ENCODE measurements at places on chromosomes 2 and 18. TPM values are rescaled to one million over a fixed set of nuclear protein-coding genes. Genes with fewer than 3 reads are reported as not detected.
A peak's percentile ranks its signal among the peaks of the same experiment; 100 is the strongest.

DNA sequence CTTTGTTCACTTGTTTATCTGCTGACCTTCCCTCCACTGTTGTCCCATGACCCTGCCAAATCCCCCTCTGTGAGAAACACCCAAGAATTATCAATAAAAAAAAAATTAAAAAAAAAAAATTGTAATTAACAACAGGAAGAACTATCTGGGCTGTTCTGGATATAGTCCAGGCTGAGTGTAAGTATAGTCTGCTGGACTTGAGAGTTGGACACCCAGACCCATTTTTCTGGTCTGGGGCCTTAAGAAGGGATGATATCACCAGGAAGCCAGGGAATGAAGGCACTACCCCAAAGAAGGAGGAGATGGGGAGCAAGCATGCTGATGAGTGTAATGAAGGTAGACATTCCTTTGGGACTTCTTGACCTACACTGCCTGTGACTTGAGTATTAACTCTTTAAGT is 72.1 kb upstream of the ZFP36L2 start:
- no peak for DNase-seq
- H3K27me3 ChIP-seq = no peaks in the 10 kb centered on the region
- no peaks in the 10 kb centered on the region for H3K4me1 ChIP-seq
- H3K36me3 ChIP-seq = no peaks in the 10 kb centered on the region
- no peak overlapping the region for H3K4me3 ChIP-seq

DNA sequence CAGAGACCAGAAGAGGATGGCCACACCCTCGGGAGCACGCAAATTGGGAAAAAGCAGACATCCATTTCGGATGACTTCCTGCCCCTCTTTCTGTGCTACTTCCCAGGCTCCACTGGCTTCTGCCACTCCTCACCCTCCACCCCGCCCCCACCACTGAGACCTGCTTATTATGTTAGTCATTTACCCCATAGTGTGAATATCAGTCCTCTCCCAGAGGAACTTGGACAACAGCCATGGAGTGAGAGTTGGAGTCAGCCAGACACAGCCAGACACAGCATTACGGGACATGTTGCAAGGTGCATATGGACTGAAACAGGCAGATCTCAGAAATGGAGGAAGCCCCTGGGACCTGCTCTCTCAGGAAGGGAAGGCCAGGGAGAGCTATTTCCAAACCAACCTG is 51.8 kb downstream of the CTIF start:
- DNase-seq = no peak
- no peak overlapping the region for H3K4me3 ChIP-seq
- no peaks in the 10 kb centered on the region for H3K27me3 ChIP-seq
- no peaks in the 10 kb centered on the region for H3K36me3 ChIP-seq
- no peak overlapping the region for H3K27ac ChIP-seq

GRCh38 chr18:12769644-12770440 is 67.0 kb downstream of the PSMG2 start:
- no peaks in the 10 kb centered on the region for H3K27me3 ChIP-seq
- no peak for DNase-seq
- H3K4me3 ChIP-seq = no peak overlapping the region
- no peaks in the 10 kb centered on the region for H3K4me1 ChIP-seq
- no peaks in the 10 kb centered on the region for H3K36me3 ChIP-seq
- no peak overlapping the region for H3K27ac ChIP-seq

DNA sequence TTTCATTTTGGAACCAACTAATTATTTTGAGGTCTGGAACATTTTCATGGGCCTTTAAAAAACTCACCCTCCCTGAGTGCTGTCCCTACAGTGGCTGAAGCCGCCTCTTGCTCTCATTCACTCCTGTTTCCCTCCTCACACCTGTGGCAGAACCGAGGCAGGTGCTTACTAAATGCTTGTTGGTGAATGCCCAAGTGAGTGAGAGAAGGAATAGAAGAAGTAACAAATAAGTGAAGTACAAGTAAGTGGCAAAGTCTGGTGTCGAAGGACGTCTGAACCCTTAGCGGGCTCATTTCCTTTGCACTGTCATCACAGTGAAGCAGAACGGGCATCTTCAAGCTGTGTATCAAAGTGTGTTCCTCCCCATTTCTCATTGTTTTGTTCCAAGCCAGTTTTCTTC is 135.2 kb downstream of the RHBDD1 start:
- no peak overlapping the region for H3K4me3 ChIP-seq
- H3K27me3 ChIP-seq = no peaks in the 10 kb centered on the region
- DNase-seq = peak; percentile 65

DNA sequence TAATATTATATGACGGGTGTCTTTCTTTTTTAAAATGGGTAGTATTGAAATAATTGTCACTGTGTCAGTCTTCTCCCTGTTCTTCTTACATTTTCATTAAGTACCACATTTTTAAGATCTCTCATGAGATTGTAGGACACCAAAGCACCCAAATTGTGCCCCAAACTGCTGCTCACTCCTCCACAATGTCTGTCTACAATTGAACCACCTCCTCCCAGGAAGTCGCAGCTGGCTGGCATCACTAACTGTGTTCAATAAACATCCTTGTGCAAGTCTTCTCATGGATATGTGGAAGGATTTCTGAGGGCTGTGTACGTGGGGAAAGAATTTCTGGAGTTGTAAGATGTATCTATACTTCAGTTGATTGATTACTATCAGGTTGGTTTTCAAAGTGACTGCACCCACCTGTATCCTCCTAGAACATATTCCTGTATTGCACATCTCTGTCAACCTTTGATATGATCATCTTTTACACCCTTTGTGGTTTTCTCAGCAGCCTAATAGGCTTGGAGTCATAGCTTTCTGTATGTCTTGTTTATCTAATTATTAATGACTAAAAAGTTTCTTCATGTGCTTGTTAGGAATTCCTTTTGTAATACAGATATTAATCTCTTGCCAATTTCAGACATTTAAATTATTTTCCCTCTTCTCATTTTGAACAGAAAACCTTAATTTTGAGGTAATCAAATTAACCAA is 774.9 kb downstream of the RNF144A start:
- H3K27me3 ChIP-seq = no peaks in the 10 kb centered on the region
- H3K27ac ChIP-seq = no peak overlapping the region
- no peak for DNase-seq
- no peaks in the 10 kb centered on the region for H3K4me1 ChIP-seq

GRCh38 chr2:21633466-21633865 is 509.7 kb downstream of the TDRD15 start:
- no peaks in the 10 kb centered on the region for H3K4me1 ChIP-seq
- H3K27ac ChIP-seq = no peak overlapping the region
- no peak for DNase-seq
- H3K4me3 ChIP-seq = no peak overlapping the region

DNA sequence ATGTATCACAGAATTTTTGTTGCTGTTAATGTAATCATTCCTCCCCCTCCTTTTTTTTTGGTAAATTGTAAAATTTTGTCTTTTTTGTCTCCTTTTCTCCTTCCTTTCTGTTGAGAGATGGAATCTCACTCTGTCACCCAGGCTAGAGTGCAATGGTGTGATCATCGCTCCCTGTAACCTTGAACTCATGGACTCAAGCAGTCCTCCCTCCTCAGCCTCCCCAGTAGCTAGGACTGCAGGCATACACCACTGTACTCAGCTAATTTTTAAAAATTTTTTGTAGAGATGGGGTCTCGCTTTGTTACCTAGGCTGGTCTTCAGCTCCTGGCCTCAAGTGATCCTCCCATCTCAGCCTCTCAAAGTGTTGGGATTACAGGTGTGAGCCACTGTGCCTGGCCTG is 5.3 kb downstream of the EIF5B start:
- H3K36me3 ChIP-seq = no peaks in the 10 kb centered on the region
- H3K4me3 ChIP-seq = no peak overlapping the region
- peaks cover 13% of the 10 kb centered on the region for H3K4me1 ChIP-seq
- no peak overlapping the region for H3K27ac ChIP-seq

DNA sequence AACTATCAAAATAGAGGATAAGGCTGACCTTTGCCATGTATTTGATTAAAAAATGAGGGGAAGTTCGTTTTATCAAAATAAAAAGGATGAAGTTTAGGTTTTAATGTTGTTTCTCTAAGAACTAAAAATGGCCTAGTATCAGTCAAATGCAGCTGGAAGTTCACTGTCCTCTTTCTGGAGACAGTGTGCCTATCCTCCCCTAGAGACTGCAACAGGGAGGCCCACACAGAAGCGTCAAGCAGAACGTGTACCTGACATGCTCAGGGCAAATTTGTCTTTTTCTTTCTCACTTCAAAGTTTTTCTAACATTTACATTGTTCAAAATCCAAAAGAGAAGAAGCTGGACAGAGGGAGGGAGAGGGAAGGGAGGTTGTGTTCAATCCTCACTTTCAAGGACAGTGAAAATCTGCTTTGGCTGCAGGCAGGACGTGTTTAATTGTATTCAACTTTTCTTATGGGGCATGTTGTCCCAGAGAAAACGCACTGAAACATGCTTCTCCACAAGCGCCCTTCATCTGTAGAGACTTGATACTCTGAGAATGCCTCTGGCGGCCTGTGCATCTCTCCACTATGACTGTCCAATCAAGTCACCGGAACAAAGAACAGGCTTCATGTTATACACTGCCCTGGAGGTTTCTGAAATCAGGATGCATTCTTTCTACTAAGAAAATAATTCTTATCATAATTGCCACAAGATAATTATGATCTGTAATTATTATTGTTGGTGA is 65.1 kb downstream of the FAM210A start:
- H3K36me3 ChIP-seq = peaks cover 3% of the 10 kb centered on the region
- DNase-seq = no peak
- no peaks in the 10 kb centered on the region for H3K27me3 ChIP-seq
- no peaks in the 10 kb centered on the region for H3K4me1 ChIP-seq
- H3K4me3 ChIP-seq = no peak overlapping the region

- no peak for DNase-seq
- H3K36me3 ChIP-seq = no peaks in the 10 kb centered on the region
- no peaks in the 10 kb centered on the region for H3K4me1 ChIP-seq
- no peaks in the 10 kb centered on the region for H3K27me3 ChIP-seq
- H3K27ac ChIP-seq = no peak overlapping the region
These were observed 230.5 kb downstream of the FIGN start for GRCh38 chr2:163505281-163505680.

DNA sequence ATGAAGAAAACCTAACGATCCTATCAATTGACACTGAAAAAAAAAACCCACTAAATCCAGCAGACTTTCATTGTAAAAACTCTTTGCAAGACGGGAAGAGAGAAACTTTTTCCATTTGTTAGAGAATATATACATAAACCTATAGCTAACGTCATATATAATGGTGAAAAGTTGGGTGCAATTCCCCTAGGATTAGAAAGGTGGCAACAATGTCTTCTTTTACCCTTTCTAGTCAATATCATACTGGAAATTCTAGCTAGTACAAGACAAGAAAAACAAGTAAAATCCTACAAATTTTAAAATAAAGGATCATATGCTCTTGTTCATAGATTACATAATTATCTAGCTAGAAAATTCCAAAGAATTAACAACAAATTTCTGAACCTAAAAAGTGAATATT is 1596.5 kb upstream of the LRRTM1 start:
- H3K27me3 ChIP-seq = no peaks in the 10 kb centered on the region
- H3K4me3 ChIP-seq = no peak overlapping the region
- H3K36me3 ChIP-seq = no peaks in the 10 kb centered on the region

DNA sequence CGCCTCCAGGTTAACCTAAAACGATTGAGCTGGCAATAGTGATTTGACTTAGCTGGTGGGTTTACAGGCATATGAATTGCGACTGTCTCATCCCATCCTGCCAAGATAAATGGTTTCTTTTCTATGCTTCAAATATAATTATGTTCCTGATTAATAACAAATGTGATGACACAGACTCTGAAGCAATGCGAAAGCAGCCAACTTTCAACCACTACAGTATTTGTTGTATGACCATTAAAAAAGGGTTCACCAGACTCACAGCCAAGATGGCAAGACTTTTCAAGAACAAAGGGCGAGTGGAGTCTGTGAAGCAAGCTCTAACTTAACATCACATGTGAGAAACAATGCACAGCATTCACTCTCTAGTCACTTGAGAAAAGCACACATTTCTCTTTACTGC is 186.6 kb downstream of the PID1 start:
- H3K36me3 ChIP-seq = no peaks in the 10 kb centered on the region
- H3K27me3 ChIP-seq = no peaks in the 10 kb centered on the region
- no peak overlapping the region for H3K4me3 ChIP-seq

DNA sequence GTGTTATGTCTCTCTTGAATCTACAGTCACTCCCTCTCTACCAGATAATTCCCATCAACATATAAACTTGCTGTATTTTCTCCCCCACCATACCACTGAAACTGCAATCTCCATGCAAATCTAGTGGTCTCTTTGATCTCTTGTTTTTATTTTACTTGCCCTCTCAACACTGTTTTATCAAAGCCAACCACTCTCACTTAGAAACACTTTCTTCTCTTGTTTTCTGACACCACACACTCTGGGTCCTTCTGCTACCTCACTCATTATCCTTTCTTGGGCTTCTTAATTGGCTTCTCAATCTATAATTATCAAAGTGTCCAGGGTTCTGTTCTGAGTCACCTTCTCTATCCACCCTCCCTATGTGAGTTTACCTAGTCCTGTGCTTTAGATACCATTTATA is 2.0 kb upstream of the MCFD2 start:
- H3K27me3 ChIP-seq = no peaks in the 10 kb centered on the region
- H3K27ac ChIP-seq = no peak overlapping the region
- no peak overlapping the region for H3K4me3 ChIP-seq
- H3K4me1 ChIP-seq = peaks cover 55% of the 10 kb centered on the region
- H3K36me3 ChIP-seq = no peaks in the 10 kb centered on the region

DNA sequence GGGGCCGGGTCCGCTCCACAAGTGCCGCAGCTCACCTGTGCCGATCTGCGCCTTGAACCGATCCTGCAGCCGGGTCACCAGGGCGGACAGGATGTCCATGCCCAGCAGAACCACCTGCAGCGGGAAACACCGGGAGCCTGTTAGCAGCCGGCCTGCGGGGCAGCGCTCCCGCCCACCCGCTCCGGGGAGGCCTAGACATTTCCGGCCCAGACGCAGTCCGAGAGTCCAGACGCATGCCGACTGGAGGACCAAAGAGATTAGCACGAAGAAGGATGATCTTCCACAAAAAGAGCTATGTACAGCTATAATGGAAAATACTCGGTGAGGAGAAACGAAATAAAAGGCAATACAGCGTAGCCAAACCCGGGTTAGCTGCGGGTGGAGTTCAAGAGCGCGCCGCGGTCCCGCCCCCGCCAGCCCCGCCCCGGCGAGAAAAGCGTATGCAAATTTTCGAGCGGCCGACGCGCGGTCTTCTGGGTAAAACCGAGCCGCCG is 421 bp upstream of the RNU4ATAC start:
- H3K4me3 ChIP-seq = peak overlapping the region; percentile 75
- no peak for DNase-seq
- no peaks in the 10 kb centered on the region for H3K27me3 ChIP-seq

DNA sequence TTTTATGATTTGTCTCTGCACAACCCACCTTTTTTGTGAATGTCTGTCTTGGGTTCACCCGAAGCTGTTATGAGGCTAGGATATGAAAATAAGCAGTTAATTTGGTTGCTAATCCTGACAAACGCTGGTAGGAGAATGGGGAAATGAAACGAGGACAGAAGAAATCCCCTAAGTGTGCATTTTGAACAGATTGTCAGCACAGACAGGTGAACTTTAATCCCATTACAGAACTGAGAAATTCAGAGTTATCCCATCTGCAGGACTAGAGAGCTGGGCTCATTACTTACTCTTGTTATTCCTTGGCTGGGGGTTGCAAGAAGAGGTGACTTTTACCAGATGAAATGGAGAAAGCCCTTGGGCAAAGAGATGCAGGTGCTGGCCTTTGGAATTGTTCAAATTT is 123.3 kb upstream of the NYAP2 start:
- no peak overlapping the region for H3K4me3 ChIP-seq
- no peaks in the 10 kb centered on the region for H3K36me3 ChIP-seq
- H3K27ac ChIP-seq = no peak overlapping the region
- DNase-seq = peak; percentile 61

- H3K27ac ChIP-seq = no peak overlapping the region
- H3K4me1 ChIP-seq = no peaks in the 10 kb centered on the region
These were observed 44.7 kb upstream of the SH3RF3 start for GRCh38 chr2:109084341-109084740.

CFC1 gene
- not detected for total RNA-seq

ATP8B1 gene
- 0.27 TPM for total RNA-seq

UPP2 gene
- total RNA-seq = not detected

FHOD3 gene
- total RNA-seq = not detected

TBR1 gene
- total RNA-seq = not detected

C2orf66 gene
- total RNA-seq = not detected
